ENCODE measurements at places on chromosomes 16 and 17.
A peak's percentile ranks its signal among the peaks of the same experiment; 100 is the strongest.

DNA sequence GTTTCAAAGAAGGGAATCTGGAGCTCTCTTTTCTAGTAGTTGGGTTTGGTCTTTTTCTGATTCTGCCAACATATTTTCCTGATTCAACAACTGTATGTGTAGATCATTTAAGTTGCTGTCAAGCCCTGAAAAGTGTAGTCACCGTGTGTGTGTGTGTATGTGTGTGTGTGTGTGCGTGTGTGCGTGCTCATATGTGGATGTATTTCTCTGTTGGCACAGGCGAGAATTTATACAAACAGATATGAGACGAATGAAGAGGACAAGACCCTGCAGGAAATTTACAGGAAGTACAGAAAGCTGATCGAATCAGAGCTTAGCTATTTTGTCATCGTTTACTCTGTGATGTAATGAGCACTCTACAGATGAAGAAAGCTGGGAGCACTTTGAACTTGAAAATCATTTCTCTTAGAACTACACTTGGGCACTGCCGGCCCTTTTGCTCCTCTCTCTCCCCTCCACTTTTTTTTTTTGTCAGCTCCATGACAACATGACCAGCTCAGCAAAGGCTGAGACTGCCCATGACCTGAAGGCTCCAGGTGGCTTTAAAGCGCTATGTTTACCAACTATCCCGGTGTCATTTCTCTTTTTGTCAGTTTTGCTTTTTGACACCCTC, 11.2 kb downstream of the FBXO39 start:
- no peak for DNase-seq

GRCh38 chr17:545156-545555, 169.5 kb downstream of the VPS53 start:
- DNase-seq: no peak

- no peak for DNase-seq
Observed at GRCh38 chr17:71628306-71628705, 492.5 kb upstream of the SOX9 start.

- peak; percentile 57 for DNase-seq
Observed at GRCh38 chr16:65117811-65118448, 3.9 kb downstream of the CDH11 start.

DNA sequence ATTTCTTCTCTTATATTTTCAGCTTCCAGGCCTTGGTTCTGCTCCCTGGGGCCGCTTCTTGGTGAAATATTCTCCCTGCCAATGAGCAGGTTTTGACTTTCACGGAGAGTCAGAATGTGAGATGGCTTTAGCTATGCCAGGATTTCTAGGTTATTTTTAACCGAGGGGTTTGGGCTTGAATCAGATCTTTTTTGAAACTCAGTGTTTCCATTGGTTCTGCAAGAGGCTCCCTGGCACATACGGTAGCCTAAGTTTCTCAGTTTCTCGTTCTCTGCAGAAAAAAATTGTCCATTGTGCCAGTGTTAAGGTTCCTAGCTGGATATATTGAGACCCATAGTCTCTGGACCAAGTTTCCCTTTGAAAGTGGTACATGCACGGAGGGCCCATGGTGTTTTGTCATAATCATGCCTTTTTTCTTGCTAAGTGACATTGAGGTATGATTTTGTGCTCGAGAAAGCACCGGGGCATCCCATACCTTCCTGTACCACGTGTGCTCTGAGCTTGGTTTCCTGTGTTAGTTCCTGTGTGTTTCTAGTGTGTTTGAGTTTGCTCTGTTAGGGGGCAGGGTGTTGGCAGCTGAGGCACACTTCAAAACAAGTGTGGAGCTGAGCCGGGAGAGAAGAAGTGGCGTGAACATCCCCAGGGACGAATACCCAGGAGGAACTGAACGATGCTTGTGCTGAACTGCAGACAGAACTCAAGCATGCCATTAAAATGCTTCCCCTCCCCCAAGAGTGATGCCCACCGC, 127.2 kb downstream of the HS3ST3B1 start:
- DNase-seq: no peak

- DNase-seq: no peak
Observed at GRCh38 chr16:84318091-84318975, 23.7 kb downstream of the WFDC1 start.

- DNase-seq: no peak
Observed at GRCh38 chr17:42203354-42203753, 9.1 kb upstream of the GHDC start.

DNA sequence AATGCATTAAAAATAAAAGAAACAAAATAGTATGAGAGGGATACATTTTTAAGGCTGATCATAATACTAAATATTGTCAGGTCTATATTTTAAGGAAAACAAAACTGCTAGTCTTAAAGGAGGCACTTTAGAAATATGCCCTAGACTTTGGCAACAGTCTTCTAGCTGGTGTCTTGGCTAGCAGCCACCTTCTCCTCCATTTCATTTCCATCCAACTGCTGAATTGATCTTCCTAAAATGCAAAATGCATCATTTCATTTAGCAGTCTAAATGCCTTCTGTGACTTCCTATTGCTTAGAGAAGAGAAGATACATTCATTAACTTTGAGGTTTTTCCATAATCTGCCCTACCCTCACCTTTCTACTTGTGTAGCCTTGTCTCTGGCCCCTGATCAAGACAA, 1404.1 kb downstream of the CDH11 start:
- peak; percentile 2 for DNase-seq

- DNase-seq: no peak
Observed at GRCh38 chr16:70753228-70753627, 47.7 kb downstream of the VAC14 start.

DNA sequence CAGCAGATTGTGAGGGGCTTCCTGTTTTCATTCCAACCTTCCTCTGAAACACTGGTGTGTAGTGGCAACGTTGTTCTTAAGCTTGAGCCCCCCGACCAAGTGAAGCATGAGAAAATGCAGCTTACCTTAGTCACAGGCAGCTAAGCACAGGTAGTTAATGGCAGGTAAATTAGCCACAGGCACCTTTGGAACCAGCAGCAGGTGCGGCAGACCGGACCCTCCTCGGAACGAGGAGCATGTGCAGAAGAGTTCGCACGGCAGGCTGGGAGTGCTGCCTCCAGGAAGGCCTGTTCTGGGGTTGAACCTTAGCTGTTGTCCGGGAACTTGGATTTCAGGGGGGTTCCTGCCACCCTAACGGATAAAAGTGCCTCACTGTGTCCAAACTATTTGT, 7.2 kb upstream of the IRF8 start:
- DNase-seq: peak; percentile 64

GRCh38 chr16:15961060-15961511, 11.7 kb downstream of the ABCC1 start:
- no peak for DNase-seq

GRCh38 chr17:82690786-82691489, 7.6 kb downstream of the RAB40B start:
- no peak for DNase-seq

GRCh38 chr16:10812312-10813098, 6.1 kb downstream of the TVP23A start:
- DNase-seq: no peak

DNA sequence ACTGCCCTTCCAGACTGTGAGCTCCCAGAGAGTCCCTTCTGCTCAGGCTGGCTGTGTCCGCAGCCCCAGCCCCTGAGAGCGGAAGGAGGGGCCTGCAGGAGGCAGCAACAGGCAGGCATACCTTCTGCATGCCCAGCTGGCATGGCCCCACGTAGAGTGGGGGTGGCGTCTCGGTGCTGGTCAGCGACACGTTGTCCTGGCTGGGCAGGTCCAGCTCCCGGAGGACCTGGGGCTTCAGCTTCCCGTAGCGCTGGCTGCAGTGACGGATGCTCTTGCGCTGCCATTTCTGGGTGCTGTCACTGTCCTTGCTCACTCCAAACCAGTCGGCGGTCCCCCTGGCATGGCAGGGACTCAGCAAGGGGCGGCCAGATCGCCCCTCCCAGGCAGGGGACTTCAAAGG, 9.0 kb downstream of the RHBDF1 start:
- peak; percentile 50 for DNase-seq

DNA sequence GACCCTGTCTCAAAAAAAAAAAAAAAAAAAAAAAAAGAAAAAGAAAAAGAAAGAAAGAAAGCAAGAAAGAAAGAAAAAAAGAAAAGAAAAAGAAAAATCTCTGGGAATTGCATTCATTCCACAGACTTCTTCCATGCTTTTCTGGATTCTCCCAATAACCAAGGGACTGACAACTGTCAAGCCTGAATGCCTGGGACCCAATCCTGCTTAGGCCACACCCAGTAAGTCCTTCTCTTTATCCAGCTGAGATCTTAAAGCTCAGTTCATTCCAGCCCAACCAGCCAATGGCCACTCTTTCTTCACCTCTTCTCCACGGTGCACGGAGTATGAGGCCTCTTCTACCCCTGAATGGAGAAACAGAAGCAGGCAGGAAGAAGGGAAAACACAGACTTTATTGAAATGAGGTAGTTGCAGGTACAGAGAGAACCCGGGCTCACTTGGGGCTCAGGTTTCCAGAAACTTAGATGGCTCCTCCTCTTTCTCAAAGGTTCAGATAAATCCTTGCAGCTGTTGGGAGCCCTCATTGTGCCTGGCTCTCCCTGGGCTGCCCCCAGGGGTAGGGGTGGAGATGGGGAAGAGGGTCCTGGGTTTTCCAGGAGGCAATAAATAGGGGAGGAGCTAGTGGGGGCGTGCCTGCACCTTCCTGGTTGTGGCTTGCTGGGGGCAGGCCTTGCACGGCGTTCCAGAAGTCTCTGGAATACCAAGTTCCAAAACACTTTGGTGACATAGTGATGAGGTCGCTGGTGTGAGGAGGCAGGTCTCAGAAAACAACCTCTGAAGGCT, 2.5 kb downstream of the HOXB1 start:
- peak; percentile 50 for DNase-seq

DNA sequence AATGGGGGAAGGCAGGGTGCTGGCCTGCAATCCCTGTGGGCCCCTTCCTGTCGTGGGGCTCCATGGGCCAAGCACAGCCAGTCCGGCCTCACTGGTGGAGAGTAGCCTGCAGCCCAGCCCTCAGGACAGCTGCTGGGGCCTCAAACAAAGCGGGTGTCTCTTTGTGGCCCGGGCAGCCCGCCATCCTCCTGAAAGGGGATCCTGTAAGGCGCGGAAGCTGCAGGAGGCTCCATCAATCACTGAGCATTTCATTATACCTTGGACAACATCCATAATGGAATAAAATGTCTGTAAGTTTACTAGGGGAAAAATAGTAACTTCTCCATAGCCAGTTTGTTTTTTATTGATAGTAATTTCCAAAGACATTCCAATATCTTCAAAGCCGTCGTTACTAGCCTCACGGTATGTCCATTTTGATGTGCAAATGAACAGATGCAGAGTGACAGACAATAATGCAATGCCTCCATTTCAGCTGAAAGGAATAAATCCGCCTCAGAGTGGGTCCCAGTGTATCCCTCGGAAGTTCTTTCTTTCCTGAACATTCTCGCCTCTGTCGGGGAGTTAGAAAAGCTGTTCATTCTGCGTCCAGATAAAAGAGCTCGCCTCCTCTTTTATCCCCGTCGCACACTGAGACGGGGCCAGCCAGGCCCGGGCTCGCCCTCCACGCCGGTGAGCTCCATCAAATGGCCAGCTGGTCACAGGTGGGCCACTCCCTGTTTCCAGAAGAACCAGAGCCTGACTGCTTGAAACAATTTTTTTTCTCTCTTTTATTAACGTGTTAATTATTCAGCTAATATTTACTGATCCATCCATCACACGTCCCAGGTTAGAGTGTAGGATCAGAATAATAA, 14.4 kb downstream of the WSCD1 start:
- DNase-seq: no peak

DNA sequence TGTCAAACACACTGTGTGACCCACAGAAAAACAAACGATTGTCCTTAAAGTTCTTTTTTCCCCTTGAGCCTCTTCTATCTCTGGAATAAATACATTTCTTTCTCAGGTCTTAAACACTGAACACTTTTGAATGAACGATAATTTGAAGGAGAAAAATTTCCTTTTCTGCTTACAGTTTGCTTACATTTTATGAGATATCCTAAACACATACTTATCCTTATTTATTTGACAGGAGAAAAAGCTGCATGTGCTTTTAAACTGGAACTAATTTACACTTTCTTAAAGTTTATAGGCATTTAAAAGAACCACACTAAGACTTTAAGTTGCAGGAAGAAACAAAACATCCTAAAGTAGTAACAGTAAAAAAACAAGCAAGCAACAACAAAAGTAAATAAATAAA, 4.7 kb upstream of the IGF2BP1 start:
- no peak for DNase-seq

DNA sequence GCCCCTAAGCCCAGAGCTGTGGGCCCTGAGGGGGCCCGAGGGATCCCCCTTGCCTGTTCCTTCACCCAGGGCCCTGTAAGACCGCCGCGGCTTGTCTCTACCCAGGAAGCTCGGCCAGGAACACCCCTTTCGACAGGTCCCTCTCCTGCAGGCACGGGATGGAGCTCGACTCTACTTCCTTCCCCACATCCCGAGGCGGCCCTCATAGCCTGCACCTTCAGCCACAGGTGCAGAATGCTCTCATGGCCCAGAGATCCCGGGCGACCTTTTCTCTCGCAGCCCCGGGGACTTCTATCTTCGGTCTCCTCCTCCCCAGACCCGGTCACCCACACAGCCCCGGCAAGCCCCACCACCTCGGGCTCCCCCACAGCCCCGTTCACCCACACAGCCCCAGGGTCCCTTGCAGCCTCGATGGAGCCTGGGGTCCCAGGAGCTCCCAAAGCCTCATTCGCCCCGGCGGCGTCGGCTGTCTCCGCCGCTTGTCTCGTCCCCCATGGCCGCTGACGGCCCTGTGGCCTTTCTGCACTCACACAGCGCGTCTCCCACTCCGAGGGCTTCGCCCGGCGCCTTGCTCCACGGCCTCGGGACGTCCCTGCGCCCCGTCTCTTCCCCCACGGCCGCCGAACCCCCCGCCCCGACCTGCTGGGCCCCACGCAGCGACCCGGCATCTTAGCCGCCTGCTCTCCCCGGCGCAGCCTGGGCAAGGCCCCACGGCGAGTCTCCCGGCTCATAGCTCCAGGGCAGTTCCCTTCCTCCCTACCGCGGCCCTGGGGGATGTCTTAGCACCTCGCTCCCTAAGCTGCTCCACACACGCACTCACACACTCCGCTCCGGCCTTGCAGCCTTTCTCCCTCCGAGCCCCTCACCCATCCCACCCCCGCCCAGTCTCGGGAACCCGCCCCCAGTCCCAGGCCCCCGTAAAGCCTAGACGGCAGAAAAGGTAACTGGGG, 650 bp downstream of the KIAA0753 start:
- DNase-seq: no peak
